ENCODE measurements at places on chromosomes 5 and 9. TPM values are rescaled to one million over a fixed set of nuclear protein-coding genes. Genes with fewer than 3 reads are reported as not detected.
A peak's percentile ranks its signal among the peaks of the same experiment; 100 is the strongest.

COL5A1 gene
- 10.9 TPM for total RNA-seq

SLF1 gene
- total RNA-seq, result 10.6 TPM

PTGER4 gene
- total RNA-seq, result 10.9 TPM

LRRC19 gene
- not detected for total RNA-seq

ZNF483 gene
- total RNA-seq, result 82.4 TPM

IL9 gene
- total RNA-seq, result not detected

KCNMB1 gene
- 0.22 TPM for total RNA-seq

FIBCD1 gene
- 0.13 TPM for total RNA-seq

ANAPC2 gene
- total RNA-seq, result 33.1 TPM

SLC34A3 gene
- total RNA-seq, result 0.33 TPM

- no peaks in the 10 kb centered on the region for H3K4me1 ChIP-seq
- no peaks in the 10 kb centered on the region for H3K27me3 ChIP-seq
- no peaks in the 10 kb centered on the region for H3K36me3 ChIP-seq
- DNase-seq, result no peak
Measured at GRCh38 chr9:20805766-20806165, 121.7 kb downstream of the FOCAD start.

- DNase-seq, result no peak
- no peak overlapping the region for H3K27ac ChIP-seq
- H3K4me3 ChIP-seq, result no peak overlapping the region
- H3K36me3 ChIP-seq, result no peaks in the 10 kb centered on the region
Measured at GRCh38 chr5:54259090-54259489, 51.3 kb downstream of the ARL15 start.

- H3K4me3 ChIP-seq, result no peak overlapping the region
- no peak for DNase-seq
- no peaks in the 10 kb centered on the region for H3K27me3 ChIP-seq
- H3K36me3 ChIP-seq, result no peaks in the 10 kb centered on the region
Measured at GRCh38 chr9:94801681-94802080, 75.2 kb downstream of the AOPEP start.

- H3K27me3 ChIP-seq, result peaks cover 16% of the 10 kb centered on the region
- no peak within 1 kb of the TSS for H3K27ac ChIP-seq
- no peak within 1 kb of the TSS for H3K4me3 ChIP-seq
- no peaks in the 10 kb centered on the region for H3K36me3 ChIP-seq
- peaks cover 11% of the 10 kb centered on the region for H3K4me1 ChIP-seq
- DNase-seq, result peak; percentile 19
Measured at GRCh38 chr9:131545003-131545785, at the start of gene PRRT1B. PRRT1B (plus strand) TSS chr9:131545523; CDS start chr9:131545616, 93 bp downstream.

- H3K27me3 ChIP-seq, result no peaks in the 10 kb centered on the region
- no peak overlapping the region for H3K4me3 ChIP-seq
- H3K36me3 ChIP-seq, result no peaks in the 10 kb centered on the region
Measured at GRCh38 chr5:54563083-54563761, 45.7 kb downstream of the SNX18 start.

GRCh38 chr5:8840237-8840636 is 705.6 kb downstream of the SEMA5A start:
- DNase-seq, result no peak
- H3K4me1 ChIP-seq, result peaks cover 4% of the 10 kb centered on the region
- no peaks in the 10 kb centered on the region for H3K27me3 ChIP-seq
- H3K36me3 ChIP-seq, result no peaks in the 10 kb centered on the region

- H3K4me1 ChIP-seq, result no peaks in the 10 kb centered on the region
- no peaks in the 10 kb centered on the region for H3K27me3 ChIP-seq
- DNase-seq, result no peak
- no peak overlapping the region for H3K4me3 ChIP-seq
- no peaks in the 10 kb centered on the region for H3K36me3 ChIP-seq
- H3K27ac ChIP-seq, result no peak overlapping the region
Measured at GRCh38 chr9:112550531-112550930, 63.9 kb downstream of the KIAA1958 start.

DNA sequence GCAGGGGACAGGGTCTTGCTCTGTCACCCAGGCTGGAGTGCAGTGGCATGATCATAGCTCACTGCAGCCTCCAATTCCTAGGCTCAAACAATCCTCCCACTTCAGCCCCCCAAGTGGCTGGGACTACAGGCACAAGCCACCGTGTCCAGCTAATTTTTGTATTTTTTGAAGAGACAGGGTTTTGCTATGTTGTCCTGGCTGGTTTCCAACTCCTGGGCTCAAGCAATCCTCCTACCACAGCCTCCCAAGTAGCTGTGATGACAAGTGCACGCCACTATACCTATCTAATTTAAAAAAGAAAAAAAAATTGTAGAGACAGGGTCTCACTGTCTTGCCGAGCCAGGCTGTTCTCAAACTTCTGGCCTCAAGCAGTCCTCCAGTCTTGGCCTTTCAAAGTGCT is 31.6 kb upstream of the LECT2 start:
- H3K4me3 ChIP-seq, result no peak overlapping the region
- DNase-seq, result no peak
- H3K4me1 ChIP-seq, result no peaks in the 10 kb centered on the region

GRCh38 chr5:23631302-23632045 is 124.1 kb downstream of the PRDM9 start:
- H3K4me3 ChIP-seq, result no peak overlapping the region
- H3K4me1 ChIP-seq, result no peaks in the 10 kb centered on the region
- DNase-seq, result no peak
- H3K27me3 ChIP-seq, result no peaks in the 10 kb centered on the region
- no peak overlapping the region for H3K27ac ChIP-seq
- no peaks in the 10 kb centered on the region for H3K36me3 ChIP-seq

DNA sequence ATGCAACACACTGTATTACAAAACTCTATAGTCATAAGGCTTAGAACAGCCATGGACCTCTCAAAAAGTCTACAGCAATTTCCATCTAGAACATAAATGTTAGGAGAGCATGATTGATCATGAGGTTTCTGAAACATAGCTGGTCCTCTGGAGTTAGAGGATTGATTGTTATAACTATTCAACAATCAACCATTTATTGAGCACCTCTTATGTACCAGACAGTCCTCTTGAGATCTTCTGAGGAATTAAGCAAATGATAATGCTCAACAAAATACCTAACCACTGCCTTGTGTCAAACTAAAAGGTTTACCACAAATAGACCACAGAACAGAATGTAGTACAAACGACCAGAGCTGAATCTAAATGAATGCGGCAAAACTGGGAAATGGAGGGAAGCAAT is 3.4 kb upstream of the AGTPBP1 start:
- H3K27me3 ChIP-seq, result no peaks in the 10 kb centered on the region
- no peak for DNase-seq
- H3K27ac ChIP-seq, result no peak overlapping the region

DNA sequence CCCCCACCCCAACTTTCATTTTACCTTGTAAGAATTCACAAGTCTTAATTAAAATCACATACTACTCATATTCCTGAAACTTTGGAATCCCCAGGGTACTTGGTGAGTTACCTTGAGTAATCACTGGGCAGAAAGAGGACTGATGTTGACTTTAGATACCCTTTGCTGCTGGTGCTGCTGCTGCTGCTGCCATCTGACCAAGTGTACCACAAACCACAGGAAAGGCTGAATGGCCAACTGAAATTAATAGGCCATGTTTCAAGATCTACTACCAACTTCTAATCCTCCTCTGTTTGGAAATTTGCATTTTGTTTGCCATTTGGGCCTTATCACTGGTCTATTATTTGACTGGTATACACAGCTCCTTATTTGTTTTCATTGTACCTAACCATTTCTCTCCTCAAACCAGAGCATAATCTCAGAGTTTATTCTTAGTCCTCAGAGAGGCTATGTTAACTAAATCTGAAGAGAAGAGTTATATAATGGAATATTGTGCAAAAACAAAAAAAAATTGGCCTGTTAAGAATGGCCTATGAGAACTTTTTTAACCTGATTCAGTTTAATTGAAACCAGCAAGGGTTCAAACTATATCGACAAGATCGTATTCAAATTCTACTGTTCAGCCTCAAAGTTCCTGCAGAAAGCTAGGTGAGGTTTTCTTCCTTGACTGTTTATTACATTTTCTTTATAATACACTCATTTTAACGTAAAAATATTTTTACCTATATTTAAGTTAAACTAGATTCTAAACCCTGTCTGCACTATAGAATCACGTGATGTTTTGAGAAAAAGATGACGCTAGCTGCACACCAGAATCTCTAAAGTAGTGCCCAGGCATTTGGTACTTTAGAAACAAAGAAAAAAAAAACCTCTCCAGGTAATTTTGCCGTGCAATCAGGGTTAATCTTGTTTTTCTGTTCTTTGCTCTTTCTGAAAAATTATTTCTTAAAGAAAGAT is 13.1 kb downstream of the SELENOP start:
- no peaks in the 10 kb centered on the region for H3K4me1 ChIP-seq
- no peak overlapping the region for H3K27ac ChIP-seq
- no peak overlapping the region for H3K4me3 ChIP-seq
- DNase-seq, result no peak

DNA sequence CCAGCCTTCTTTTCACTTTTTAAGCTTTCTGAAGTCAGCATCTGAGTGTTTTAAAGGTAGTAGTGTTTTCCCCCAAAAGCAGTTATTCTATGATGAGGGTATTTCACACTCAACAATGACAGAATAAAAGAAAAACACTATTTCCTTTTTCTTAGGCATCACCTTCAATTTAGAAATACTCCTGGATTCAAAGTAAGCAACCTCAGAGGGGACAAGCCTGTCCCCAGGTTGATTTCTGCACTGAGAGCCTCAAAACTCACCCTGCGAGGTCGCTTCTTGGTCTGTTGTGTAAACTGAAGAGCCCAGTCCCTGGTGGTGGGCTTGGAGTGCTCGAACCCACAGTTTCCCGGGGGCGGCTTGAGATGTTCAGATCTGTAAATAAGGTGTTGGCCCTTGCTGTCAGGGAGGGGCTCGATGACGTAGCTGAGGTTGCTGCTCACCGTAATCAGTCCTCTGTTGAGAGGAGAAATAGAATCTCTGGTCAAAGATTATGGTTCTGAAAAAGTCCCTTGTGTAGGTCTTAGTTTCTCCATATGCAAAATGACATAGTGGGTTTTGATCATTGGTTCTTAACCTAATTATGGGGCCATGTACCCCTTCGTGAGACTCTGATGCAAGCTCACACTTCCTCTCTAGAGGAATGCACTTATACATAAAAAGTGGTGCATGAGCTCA is 55.9 kb downstream of the ADAM19 start:
- H3K27me3 ChIP-seq, result no peaks in the 10 kb centered on the region
- no peak for DNase-seq
- H3K4me3 ChIP-seq, result no peak overlapping the region

DNA sequence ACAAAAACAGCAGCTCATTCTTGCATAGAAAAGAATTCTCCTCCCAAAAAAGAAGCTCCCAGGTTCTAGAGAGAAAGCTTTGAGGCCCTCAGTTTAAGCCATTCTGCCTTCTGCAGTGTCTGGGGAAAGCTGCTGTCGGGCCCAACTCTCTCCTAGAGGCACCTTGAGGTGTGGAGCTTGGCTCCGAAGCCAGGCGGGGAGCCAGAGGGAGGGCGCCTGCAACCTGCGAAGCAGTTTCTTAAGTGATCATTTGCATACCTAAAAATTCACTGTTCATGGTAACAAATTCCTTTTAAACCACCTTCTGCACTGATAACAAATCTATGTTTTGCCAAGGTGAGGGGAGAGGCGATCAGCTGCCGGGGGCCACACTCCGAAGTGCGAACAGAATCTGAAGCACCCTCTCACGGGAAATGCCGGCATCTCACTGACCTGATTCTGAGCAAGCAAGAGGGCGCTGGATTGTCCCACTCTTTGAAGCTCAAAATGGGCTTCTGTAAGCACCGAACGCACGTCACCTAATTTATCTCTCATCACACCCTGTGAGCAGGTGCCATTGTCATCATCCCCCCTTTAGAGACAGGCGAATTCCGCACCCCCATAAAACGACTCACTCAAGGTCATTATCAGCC is 86.1 kb downstream of the GTF3C4 start:
- H3K36me3 ChIP-seq, result no peaks in the 10 kb centered on the region
- no peak overlapping the region for H3K4me3 ChIP-seq
- H3K27me3 ChIP-seq, result no peaks in the 10 kb centered on the region
- H3K27ac ChIP-seq, result peak overlapping the region; percentile 66

DNA sequence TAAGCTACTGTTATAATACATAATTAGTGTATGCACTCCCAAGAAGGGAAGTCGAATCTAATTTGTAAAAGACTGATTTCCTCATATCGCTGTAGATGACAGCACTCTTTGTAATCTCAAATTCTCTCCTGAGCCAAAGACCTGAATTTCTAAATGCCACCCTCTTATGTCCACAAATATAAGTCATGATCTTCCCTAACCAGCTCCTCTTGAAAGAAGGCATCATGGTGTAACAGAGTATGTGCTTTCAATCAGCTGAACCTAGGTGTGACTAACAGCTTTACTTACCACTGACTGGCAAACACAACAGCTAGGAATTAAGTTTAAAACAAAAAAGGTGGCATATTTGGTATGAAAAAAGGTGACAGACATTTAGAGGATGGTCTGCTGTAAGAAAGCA is 34.0 kb upstream of the CTNNAL1 start:
- H3K27ac ChIP-seq, result no peak overlapping the region
- DNase-seq, result no peak
- H3K27me3 ChIP-seq, result no peaks in the 10 kb centered on the region
- no peak overlapping the region for H3K4me3 ChIP-seq
- H3K36me3 ChIP-seq, result peaks cover 52% of the 10 kb centered on the region

DNA sequence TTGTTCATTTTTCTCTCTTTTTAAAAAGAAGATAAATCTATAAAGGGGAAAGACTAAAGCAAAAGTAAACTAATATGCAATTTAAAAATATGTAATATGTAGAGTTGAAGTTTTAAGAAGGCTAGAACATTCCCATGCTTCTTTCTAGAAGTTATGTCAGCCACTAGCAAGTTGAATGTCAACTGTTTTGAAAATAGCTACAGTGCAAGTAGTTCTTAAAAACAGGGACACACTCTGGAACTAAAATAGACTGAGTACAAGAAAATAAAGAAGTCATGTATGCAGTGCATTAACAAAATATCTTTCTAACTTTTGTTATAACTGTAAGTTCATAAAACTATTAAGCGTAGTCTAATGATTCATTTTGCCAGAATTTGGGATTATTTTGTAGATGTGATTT is 7.9 kb downstream of the TMEM38B start:
- no peaks in the 10 kb centered on the region for H3K36me3 ChIP-seq
- DNase-seq, result no peak
- no peaks in the 10 kb centered on the region for H3K4me1 ChIP-seq
- H3K4me3 ChIP-seq, result no peak overlapping the region
- no peaks in the 10 kb centered on the region for H3K27me3 ChIP-seq
- no peak overlapping the region for H3K27ac ChIP-seq

- H3K27ac ChIP-seq, result no peak overlapping the region
- no peaks in the 10 kb centered on the region for H3K36me3 ChIP-seq
Measured at GRCh38 chr5:177410575-177410974, 1.2 kb upstream of the F12 start.

DNA sequence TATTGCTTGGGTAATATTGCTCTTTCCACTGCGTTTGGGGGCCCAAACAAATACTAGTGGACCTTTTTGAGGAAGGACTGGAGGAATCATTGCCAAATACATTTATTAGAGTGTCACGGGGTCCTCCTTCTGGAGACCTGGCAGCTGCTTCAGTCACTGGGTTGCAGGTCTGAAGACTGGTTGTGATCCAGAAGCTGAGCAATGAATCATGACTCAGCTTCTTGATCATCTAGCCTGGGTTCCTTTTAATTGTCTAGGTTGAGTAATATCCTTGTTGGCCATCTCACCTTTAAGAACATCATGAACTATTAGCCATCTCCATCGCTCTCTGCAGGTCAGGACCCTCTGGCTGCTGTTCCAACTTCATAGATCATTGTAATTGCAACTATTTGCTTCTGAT is 15.4 kb upstream of the UBAP1 start:
- no peaks in the 10 kb centered on the region for H3K4me1 ChIP-seq
- no peaks in the 10 kb centered on the region for H3K27me3 ChIP-seq
- no peaks in the 10 kb centered on the region for H3K36me3 ChIP-seq
